CD4-positive, alpha-beta T cell treated with Interleukin-17A for 1 hour (primary cell): ENCODE measurements at places on chromosomes 7 and 10.

DNA sequence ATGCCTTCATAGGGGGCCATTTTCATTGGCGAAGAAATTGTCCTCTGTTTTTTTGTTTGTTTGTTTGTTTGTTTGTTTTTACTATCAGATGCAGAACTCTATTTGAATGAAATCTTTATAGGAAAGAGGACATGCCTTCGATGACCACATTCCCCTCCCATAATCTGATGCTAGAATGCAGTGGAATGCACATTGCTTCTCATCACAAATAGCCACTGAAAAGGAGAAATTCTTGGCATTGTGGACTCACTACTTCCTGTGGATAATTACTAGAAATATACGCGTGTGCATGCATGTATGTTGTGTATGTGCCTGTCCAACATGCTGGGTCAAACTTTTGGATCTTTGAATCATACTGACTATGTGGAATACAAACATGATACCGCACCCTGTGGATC lies 70.5 kb upstream of the SFMBT2 start:
- DNase-seq = no peak

DNA sequence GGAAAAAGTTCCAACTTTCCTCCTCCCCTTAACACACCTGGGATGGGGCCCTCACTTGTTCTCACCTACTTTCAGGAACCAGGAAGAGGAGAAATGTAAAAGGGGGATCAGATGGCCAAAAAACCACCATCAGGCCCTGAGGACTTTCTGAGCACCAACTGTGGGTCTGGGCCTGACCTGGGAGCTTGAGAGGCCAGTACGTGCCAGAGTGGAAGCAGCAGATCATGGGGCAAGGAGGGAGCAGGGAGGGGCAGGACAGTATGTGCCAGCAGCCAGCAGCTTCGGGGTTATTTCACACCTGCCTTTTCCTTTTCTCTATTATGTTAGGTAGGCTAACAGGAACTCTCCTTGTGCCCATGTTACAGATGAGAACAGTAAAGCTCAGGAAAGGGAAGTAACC lies 118.8 kb upstream of the UNC5B start:
- no peak for DNase-seq

- no peak for DNase-seq
Observed at GRCh38 chr7:4227105-4228010, 454.7 kb upstream of the FOXK1 start.

DNA sequence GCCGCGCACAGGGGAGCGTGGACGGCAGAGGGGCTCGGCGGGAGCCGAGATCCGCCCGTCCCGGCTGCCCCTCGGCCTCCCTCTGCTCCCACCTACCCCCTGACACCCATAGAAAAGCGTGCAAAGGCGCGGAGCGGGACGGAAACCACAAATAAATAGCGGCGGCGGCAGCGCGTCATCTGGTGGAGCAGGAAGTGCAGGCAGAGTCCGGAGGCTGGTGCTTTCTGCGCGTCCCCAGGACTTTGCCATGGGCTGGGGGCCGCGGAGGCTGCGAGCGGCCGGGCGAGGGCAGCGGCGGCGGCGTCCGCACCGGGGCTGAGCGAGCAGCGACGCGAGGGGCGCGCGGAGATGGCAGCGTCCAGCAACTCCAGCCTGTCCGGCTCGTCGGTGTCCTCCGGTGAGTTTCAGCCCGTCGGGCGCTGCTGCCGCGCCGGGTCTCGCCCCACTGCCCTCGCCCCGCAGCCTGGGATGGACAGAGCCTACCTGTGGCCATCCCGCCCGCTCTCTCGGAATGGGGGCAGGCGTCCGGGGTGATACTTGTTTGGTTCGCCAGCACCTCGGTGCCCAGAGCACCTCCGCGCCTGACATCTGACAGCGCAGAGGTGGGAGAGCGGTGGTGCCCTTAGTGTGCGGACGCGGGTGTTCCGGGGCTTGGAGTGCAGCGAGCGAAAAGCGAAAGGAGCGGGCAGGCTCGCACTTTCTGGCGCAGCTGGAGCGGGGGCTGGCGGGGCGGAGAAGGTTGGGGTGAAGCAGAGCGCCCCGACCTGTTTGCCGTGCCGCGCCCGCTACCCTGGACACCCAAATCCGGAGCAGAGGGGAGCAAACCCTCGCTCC lies at the start of gene CHN2:
Gene CHN2, plus strand, starts transcription at position 182 of the 834 bp plus-strand sequence.
- peak; percentile 67 for DNase-seq

- DNase-seq = no peak
Observed at GRCh38 chr10:91528080-91528479, 104.8 kb downstream of the PPP1R3C start.

GRCh38 chr10:106608066-106608465 lies 556.4 kb downstream of the SORCS1 start:
- no peak for DNase-seq

DNA sequence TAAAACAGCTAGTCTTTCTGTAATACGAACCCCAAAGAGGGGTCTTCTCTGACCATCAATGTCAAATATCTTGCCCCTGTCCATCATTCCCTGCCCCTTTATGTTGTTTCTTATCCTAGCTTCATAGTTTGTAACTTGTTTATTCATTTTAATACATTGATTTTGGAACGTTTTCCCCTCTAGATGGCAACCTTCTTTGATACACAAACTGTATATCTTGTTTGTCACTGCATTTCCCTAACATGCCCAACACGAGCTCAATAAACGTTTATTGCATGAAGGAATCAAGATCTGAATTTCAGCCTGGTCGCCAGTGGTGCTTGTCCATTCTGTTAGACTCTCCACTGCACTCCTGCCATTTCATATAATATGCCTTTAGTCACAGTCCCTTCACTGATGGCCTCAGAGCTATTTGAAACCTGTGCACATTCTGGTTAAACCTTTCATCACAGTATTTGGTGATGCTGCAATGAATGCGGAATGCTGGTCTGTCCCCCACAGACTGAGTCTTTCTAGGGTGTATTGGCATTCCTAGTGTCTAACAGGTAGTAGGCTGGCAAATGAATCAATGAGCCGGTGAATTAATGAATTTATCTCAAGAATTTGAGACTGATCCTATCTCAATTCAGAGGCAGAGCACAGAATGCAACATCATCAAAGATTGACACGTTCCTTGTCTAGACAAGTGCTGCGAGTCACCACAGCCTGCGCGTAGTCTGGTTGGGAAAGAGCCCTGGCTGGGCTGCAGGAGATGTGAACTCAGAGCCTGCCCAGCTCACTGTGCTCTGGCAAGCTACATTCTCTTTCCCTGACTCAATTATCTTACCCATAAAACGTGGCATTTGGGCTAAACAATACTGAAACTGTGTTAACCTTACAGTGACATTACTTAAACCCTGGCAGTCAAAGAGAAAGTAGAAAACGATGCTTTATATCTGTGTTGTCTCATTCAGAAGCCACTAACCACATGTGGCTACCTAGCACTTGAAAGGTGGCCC lies 55.2 kb upstream of the FRMD4A start:
- peak; percentile 8 for DNase-seq

DNA sequence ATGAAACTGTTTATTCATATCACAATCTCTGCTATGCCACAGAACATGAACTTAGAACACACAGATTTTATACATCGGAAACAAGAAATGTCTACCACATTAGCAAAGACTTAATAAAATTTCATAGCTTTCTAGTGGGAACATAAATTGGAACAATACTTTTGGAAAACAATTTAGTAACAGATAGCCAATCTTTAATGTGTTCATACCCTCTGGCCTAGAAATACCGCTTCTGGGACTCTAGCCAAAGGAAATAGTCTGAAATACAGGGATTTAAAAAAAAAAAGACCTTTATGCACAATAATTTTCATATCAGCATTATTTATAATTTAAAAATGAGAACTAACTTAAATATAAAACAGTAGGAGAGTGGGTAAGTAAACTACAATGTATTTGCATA lies 168.5 kb downstream of the PLXNA4 start:
- DNase-seq = no peak

- DNase-seq = no peak
Observed at GRCh38 chr10:62250594-62251198, 17.9 kb downstream of the RTKN2 start.

GRCh38 chr7:7519056-7519455 lies 16.6 kb downstream of the COL28A1 start:
- no peak for DNase-seq

DNA sequence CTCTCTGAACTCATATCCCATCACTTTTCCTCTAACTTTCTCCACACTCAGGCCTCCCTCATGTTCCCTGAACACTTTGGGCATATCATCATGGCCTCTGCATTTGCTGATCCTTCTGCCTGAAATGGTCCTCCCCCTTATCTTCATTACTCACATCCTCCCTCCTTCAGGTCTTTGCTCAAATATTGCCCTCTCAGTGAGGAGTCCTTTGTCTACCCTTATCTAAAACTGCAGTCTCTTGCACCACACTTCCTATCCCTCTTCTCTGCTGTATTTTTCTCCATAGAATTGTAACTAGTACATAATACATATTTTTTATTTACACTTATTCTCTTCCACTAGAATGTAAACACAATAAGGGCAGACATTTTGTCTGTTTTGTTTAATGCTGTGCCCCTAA lies 41.7 kb downstream of the DNAJC1 start:
- DNase-seq = no peak

GRCh38 chr10:74189999-74190421 lies 39.0 kb downstream of the ADK start:
- peak; percentile 42 for DNase-seq

DNA sequence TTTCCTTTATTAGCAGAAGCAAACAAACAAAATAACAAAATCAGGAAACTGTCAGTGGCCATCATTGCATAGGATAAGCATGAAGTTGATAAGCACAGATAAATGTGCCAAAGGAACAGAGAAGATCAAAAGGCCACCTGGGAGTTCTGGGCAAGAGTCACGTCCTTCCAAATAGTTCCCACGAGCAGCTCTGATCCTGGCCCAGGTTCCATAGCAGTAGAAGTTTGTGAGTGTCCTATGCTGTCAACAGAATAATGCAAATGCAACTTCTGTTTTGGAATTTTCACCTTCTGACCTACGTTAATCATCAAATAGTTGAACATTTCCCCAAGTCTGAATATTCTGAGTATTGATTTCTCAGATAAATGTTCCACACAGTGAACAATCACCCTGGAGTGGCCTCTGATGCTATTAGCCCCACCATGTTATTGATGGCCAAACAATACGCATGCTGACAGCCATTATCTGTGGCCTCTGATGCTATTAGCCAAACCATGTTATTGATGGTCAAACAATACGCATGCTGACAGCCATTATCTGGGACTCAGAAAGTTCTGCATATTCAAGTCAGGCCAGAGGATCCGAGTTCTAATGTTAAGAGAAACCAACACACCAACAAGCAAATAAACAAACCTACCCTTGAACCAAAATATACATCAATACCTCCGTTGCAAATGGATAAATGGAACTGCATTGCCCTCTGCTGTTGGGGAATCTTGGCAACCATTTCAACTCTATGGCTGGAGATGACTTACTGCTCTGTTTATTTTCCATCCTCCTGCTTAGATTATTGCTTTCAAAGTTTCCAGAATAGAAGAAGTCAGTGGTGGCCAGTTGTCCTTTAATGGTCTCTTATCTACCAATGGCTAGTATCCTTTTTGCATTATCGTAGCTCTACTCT lies 63.3 kb downstream of the MRC1 start:
- peak; percentile 45 for DNase-seq

DNA sequence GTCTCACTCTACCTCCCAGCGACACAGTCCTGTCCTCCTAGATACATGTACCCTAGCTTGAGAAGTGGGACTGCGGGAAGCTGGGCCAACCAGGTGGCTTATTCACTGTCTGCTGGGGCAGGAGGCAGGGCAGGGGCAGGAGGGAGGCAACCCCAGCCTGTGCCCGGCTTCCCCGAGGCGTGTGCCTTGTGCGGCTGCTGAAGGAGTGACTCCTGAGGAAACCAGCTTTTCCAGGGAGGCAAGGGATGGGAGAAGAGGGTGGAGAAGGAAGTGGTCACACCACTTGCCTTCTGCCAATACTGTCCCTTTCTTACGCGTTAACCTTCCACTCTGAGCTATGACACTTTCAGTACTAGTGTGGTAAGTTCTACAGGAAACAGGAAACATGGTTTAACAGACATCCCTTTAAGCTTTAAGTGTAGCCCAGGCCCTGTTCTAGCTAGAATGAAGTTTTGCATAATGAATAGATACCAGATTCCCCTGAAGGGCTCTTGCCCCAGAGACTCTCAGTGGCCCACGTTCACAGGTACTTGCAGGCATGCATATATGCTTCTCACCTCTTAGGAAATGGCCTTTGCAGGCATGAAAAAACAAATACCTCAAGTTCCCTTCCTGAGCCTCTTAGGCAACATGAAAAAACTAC lies 40.6 kb downstream of the SYPL1 start:
- peak; percentile 71 for DNase-seq

DNA sequence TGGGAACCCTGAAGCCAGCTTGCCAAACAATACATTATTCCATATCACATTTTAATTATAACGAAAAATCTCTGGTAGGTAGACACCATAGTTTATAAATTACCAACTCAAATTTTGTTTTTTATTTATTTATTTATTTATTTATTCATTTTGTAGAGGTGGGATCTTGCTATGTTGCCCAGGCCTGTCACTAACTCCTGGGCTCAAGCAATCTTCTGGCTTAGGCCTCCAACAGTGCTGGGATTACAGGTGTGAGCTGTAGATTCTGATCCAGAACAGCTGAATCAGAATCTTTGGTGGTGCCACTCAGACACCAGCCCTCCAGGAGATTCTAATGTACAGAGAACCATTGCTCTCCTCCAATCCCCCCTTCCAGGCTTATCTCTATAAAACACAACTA lies 1.7 kb downstream of the PON2 start:
- no peak for DNase-seq

DNA sequence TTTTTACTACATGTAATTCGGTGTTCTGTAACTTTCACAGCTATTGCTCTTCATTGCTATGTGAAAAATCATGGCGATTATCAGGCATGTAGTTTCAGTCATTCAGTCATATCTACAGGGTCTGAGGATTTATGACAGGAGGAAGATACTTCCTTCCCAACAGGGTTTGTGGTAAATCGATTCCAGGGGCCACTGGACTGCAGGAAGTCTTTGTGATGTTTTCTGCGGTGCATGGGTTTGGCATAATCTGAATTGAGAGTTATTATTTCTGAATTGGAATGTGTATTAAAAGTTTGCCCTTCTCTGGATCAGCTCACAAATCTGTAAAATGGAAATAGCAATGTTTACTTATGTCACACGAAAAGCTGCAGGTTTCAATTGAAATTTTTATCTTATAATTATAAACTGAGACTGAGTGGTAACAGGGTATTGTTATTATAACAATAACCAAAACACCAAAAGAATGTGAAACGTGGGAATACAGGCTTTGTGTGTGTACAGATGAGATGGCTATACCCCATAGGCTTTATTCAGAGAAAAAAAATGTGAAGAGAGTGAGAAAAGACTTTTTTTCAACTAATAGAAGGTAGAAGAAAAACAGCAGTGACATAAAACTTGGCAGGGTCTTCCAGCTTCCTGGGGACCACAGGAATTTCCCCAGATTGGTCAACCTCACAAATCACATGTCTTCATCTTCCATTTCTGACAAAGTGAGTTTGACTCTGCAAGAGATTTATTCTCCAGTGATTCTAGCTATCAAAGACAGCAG lies 307.7 kb upstream of the NFE2L3 start:
- DNase-seq = no peak
